Stimulated activated CD4-positive, alpha-beta T cell treated with anti-CD3 and anti-CD28 coated beads, Interleukin-1b, Interleukin-23, amount 100 ng/mL, for 1 hour (primary cell): ENCODE measurements at places on chromosomes 5 and 9.

DNA sequence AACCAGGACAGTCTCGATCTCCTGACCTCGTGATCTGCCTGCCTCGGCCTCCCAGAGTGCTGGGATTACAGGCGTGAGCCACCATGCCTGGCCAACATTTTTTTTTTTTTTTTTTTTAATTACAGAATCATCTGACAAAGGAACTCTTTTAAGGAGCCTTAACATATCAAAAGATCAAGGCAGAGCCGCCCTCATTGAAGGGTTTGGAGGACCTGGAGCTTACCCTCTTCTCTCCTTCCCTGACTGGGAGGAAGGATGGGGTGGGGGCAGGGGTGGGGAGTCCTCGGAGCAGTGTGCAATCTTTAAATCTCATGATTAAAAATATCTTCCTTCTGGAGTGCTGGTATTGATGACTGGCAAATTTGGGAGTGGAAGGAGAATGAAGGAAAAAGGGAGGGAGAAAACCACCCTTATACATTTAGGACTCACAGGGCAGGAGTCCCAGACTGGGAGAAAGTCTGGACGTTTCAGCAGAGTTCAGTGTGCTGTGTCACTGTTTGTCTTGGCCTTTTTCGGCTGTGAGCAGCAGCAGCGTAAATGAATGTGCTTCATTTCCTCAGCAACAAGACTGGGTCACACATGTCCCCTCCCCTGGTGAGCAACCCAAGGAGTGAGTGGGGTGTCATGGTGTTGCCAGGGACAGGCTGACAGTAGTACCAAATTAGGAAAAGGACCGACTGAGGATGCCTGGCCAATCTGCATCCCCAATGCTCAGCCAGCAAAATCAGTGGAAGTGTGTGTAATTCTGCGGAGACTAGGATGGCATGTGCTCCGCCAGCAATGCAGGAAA, 115.3 kb upstream of the BNC2 start:
- no peak for DNase-seq

- no peak for DNase-seq
Measured at GRCh38 chr9:105438141-105438806, 9.6 kb upstream of the FSD1L start.

GRCh38 chr5:56413546-56413945, 180.4 kb upstream of the ANKRD55 start:
- DNase-seq: no peak

DNA sequence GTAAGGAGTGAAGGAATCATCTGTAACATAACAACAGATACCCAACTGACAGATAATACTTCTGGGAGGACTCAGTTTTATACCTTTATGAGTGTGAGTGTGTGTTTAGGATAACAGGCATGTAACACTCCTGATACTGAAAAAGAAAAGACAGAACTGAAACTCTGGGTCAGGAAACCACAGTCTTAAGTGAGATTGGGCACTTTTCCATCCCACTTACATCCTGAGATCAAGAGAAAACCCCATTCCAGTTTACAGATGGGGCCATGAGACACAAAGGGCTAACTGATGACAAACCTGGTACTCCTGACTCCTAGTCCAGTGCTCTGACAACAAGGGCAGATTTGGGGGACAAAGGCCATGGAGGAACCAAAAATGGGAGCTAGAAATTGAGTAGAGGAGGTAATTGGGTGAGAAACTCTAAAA, 18.0 kb downstream of the IL5 start:
- no peak for DNase-seq

- DNase-seq: no peak
Measured at GRCh38 chr9:87855061-87855460, 27.6 kb upstream of the SPATA31E1 start.

GRCh38 chr5:168047669-168048111, 243.8 kb upstream of the WWC1 start:
- no peak for DNase-seq

GRCh38 chr9:109063760-109064159, 50.5 kb upstream of the CTNNAL1 start:
- no peak for DNase-seq

DNA sequence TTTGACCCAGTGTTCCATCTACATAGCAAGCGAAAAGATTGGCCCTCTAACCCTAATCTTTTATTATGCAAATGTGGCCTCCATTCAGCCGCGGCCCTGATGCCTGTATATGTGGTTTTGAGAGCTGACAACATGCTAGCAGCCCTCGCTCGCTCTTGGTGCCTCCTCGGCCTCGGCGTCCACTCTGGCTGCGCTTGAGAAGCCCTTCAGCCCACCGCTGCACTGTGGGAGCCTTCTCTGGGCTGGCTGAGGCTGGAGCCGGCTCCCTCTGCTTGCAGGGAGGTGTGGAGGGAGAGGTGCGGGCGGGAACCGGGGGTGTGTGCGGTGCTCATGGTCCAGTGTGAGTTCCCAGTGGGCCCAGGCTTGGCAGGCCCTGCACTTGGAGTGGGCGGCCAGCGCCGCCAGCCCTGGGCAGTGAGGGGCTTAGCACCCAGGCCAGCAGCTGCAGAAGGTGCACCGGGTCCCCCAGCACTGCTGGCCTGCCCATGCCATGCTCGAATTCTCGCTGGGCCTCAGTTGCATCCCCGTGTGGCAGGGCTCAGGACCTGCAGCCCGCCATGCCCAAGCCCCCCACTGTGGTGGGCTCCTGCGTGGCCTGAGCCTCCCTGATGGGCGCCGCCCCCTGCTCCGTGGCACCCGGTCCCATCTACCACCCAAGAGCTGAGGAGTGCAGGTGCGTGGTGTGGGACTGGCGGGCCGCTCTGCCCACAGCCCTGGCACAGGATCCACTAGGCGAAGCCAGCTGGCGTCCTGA, 757.5 kb upstream of the CTNND2 start:
- no peak for DNase-seq

- DNase-seq: no peak
Measured at GRCh38 chr9:135693265-135693664, 6.0 kb downstream of the SOHLH1 start.

DNA sequence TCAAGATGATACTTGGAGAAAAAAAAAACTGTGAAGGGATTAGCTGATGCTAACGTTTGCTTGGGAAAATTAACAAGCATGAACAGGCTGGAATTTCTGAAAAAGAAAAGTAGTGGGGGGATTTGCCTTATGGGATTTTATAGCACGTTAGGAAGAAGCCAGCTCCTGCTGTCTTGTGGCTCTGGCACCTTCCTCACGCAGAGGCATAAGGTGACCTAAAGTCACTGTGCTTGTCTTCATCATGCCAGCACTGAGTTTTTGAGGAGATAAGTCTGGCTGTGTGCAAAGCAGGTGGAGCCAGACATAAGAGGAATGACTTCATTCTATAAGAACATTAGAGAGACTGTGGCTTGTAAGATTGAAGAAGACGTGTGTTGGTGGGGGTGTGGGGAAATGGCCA, 94.4 kb upstream of the MAP1B start:
- no peak for DNase-seq

GRCh38 chr9:97591535-97591934, 41.6 kb downstream of the TSTD2 start:
- no peak for DNase-seq

- no peak for DNase-seq
Measured at GRCh38 chr5:132751444-132751843, 4.2 kb downstream of the CCNI2 start.

GRCh38 chr5:100790951-100791350, 112.1 kb downstream of the ST8SIA4 start:
- DNase-seq: no peak
